ENCODE measurements at places on chromosomes 1 and 21.

DNA sequence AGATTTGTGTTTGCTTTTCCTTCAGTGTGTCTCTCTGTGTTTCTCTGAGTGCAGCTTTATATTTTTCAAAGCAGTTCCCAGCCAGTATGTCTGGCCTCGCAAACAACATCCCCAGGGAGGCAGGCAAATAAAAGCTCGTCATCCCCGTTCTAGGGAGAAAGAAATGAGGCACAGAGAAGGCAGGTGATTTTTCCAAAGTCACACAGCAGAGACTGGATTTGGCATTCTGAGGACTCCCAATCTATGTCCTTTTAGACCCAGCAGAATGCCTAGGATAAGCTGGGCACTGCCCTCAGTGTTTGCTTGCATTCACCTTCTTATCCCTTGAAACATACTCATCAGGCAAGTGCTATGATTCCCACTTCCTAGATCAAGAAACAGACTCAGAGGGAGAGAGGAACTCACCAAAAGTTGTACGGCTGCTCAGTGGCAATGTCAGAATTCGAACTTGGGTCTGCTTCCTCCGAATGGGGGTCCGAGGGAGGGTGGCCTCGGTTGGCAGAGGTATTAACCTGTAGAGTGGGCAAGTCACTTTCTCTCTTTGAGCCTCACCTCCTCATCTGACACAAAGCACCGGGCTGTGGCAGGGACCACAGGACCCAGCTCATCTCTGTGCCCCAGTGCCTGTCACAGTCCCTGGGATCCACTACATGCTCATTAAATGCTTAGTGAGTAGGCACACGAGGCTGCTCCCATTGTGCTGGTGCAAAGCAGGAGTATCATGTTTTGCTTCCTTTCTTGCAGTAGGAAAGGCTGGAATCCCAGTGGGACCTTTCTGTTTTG, 4.2 kb downstream of the RAP1GAP start:
- DNase-seq: no peak

DNA sequence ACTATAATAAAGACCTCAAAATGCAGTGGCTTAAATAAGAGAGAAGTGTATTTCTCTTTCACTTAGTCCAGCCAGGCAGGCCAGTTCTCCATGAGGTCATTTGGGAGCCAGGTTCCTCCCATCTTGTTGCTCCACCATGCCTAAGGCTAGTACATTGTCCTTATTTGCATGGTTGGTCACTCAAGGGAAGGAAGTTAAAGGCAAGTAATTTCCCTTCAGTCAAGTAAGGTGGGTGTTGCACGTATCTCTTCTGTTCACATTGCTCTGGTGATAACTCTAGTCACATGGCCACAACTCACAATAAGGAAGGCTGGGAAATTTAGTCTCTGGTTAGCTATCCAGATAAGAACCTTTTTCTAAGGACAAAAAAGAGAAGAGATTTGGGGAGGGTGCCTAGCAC, 27.2 kb upstream of the TADA1 start:
- DNase-seq: no peak

- no peak for DNase-seq
Measured at GRCh38 chr21:41141031-41141457, 26.9 kb upstream of the BACE2 start.

- no peak for DNase-seq
Measured at GRCh38 chr1:215636258-215636965, 69.3 kb downstream of the KCTD3 start.

- no peak for DNase-seq
Measured at GRCh38 chr21:33618407-33618806, 23.1 kb downstream of the CRYZL1 start.

Data from stimulated activated CD4-positive, alpha-beta T cell treated with anti-CD3 and anti-CD28 coated beads, Interleukin-1b, Interleukin-23, amount 100 ng/mL, for 1 hour (primary cell).